ENCODE measurements at places on chromosomes 4 and X. TPM values are rescaled to one million over a fixed set of nuclear protein-coding genes. Genes with fewer than 3 reads are reported as not detected.

Gene ZMAT1
- 0.29 TPM for total RNA-seq

Gene CXCL10
- not detected for total RNA-seq

Gene ACE2
- not detected for total RNA-seq

Gene ASB5
- 0.29 TPM for total RNA-seq

Gene SSX4
- total RNA-seq = not detected

Gene COX18
- total RNA-seq = 25.9 TPM

Gene OPN1LW
- not detected for total RNA-seq

Gene GRPR
- total RNA-seq = not detected

Gene HOPX
- 0.29 TPM for total RNA-seq

Gene SHROOM4
- 1.8 TPM for total RNA-seq

Gene C4orf51
- not detected for total RNA-seq

Gene WAS
- total RNA-seq = 0.36 TPM

Gene FAM149A
- total RNA-seq = 12.7 TPM

Gene TENM3
- 68.4 TPM for total RNA-seq

Gene MORF4L2
- total RNA-seq = 678 TPM

Gene TLR8
- total RNA-seq = under 0.01 TPM

Gene IL1RAPL2
- total RNA-seq = not detected

Gene USP17L26
- not detected for total RNA-seq

Gene TCEAL6
- total RNA-seq = not detected

Gene CAPN6
- not detected for total RNA-seq

Gene INTU
- total RNA-seq = 8.3 TPM

Gene CT45A10
- not detected for total RNA-seq

Gene PGAM4
- not detected for total RNA-seq

All from osteoblast (primary cell).